Mesothelial cell of epicardium (in vitro differentiated cells): ENCODE measurements at places on chromosomes 5 and 9. TPM values are rescaled to one million over a fixed set of nuclear protein-coding genes. Genes with fewer than 3 reads are reported as not detected.

- no peak for DNase-seq
These were observed 934 bp upstream of the FCN1 start for GRCh38 chr9:134918646-134919045.

DNA sequence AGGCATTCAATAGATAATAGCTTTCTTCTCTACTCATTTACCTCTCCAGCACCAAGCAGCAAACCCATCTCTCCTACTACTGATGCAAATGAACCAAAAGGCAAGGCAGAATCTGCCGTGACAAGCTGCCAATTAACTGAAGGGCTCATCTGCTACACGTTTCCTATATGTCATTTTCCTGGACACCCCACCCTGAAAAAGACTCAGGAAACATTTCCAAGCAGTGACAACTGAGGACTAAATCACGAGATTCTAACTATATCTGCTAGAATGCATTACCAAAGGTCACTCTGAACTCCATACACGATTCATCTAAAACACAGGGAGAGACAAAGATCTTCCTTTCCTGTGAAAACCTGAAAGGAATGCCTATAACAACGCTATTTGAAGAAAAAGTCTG lies 12.9 kb downstream of the PLPP1 start:
- no peak for DNase-seq

GLRA1 gene
- total RNA-seq = not detected in 3 replicates

MAMDC2 gene
- 0.49 to 0.58 TPM (median 0.52 TPM) in 3 replicates for total RNA-seq

DNA sequence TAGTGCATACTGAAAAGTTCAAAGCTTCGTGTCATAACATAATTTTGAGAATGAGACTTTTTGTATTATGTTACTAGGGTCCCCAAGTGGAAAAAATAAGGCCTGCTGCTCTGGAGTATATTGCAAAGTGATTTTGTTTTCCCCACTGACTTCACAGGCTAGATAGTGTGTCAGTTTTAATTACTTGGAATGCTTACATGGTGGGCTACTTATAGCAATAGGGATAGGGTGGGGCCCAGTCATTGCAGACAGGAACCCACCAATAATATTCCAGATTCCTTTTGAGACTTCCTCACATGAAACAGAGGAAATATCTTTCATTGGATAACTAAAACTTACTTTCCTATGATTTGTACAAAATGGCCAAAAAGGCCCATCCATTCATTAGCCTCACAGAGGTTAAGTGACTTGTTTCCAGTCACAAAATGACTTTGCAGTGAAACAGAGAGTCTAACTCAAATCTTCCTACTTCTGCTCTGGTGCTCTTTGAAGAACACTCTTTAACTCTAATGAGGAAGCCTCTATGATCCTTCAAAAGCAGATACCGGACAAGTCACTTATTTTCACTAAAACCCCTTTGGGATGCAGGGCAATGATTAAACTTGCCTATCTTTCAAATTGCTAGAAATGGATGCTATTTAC lies 16.2 kb upstream of the MEF2C start:
- no peak for DNase-seq

- DNase-seq = no peak
These were observed 15.3 kb upstream of the NDST1 start for GRCh38 chr5:150492621-150493020.

DNA sequence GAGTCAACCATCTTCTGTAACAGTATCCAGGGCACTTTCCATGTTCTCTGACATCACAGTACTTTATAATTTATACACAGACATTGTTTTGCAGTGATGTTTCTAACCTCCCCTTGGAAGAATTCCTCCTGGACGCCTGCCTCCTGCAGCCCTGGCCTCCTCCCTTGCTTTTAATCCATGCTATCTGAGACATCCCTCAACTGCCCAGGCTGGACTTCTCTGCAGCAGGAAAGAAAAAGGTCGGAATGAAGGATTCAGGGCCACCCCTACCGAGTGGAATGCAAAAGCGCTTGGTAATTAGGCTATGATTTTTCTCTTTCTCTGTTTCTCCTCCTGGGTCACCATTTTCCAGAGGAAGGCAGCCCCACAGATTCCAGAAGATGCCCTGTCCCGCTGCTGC lies 47.0 kb upstream of the SHC3 start:
- no peak for DNase-seq

DNA sequence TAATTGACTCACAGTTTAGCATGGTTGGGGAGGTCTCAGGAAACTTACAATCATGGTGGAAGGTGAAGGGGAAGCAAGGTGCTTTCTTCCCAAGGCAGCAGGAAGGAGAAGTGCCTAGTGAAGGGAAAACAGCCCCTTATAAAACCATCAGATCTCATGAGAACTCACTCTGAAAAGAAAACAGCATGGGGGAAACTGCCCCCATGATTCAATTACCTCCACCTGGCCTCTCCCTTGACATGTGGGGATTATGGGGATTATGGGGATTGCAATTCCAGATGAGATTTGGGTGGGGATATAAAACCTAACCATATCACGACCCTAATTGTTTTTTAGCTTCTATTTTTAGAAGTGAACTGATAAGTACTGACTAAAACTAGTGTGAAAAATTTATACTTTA lies 1377.5 kb upstream of the DMAC1 start:
- no peak for DNase-seq

CTSV gene
- 8.3 to 8.9 TPM (median 8.6 TPM) in 3 replicates for total RNA-seq

GRCh38 chr5:39441838-39442237 lies 17.1 kb upstream of the DAB2 start:
- no peak for DNase-seq

CCDC69 gene
- 4.7 to 5.5 TPM (median 4.8 TPM) in 3 replicates for total RNA-seq
